ENCODE measurements at places on chromosomes 16 and 17.

DNA sequence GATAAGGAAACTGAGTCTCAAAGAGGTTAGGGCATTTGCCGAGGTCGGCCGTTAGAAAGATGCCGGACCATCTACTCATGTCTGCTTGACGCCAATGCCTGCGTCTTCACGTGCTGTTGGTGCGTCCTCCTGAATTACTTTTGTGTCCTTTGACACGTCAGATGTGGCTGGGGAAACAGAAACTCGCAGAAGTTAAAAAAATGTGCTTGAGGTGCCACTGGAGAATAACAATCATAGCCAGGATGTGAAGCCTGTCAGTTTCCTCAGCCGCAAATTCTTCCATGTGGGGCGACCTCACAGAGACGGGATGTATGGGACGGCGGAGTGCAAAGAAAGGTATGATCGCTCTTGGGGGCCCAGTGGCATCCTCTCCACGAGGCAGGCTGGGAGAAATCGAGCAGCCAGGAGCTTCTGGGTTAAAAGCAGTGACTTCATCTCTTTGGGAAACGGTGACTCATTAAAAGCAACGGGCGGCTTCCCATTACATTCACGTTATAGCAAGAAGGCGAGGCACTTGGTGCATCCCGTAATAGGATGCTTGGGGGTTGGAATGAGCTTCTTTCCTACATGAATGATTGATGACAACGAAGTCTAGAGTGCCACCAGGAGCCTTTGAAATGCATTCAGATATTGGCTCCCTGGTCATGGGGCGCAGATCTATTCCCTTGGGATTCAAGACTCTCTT lies 67.8 kb downstream of the BMERB1 start:
- no peak for DNase-seq

DNA sequence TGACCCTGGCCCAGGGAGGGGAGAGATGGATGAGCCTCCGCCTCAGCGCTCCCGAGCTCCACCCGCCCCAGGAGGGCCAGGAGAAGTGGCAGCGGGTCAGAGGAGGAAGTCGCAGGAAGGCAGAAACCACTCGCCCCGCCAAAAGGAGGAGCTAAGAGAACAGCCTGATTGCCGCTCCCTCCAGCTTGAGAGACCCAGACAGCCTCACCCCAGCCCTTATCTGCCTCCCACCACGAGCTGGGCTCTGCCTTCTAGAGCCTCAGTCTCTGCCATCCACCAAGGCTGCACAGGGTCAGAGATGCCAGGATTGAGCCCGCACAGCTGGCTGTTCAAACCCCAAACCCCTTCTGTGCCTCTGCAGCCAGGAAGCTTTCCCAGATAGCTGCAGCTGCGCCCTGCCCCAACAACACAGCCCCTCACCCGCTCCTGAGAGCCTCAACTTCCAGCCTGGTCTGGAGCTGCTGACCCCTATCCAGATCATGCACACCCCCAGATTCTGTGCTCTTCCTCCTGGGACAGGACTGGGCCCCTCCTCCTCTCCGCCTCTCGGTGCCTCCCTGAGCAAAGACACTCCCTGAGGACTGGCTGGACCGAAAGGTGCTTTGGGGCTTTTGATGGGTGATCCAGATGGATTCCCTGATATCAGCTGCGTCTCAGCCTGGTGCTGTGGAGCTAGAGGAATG lies 1.0 kb upstream of the ATP2A3 start:
- no peak for DNase-seq

GRCh38 chr16:9645911-9646310 lies 536.3 kb downstream of the GRIN2A start:
- no peak for DNase-seq

DNA sequence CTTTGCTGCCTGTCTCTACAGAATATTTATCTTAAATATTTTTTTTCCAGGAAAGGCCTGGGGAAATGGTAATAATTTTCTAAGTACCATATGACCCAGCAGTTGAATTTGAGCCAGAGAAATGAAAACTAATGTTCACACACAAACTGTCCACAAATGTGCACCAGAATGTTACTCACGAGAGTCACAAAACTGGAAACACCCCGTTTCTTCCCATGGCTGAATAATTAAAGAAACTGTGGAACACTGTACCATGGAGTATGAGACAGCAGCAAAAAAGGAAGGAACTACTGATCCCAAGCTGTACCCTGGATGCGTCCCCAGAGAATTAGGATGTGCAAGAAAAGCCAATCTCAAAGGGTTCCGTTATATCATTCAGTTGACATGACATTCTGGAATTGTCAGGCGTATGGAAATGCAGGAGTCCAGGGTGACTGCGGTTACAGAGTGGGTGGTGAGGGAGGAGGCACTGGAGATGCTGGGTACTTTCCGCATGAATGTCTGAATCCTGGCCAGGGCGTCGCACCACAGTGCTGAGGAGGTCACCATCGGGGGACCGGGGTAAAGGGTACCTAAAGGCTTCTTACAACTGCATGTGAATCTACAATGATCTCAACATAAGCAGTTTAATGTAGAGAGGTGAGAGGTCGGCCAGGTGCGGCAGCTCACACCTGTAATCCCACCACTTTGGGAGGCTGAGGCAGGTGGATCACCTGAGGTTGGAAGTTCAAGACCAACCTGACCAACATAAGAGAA lies 34.5 kb downstream of the USP22 start:
- no peak for DNase-seq

DNA sequence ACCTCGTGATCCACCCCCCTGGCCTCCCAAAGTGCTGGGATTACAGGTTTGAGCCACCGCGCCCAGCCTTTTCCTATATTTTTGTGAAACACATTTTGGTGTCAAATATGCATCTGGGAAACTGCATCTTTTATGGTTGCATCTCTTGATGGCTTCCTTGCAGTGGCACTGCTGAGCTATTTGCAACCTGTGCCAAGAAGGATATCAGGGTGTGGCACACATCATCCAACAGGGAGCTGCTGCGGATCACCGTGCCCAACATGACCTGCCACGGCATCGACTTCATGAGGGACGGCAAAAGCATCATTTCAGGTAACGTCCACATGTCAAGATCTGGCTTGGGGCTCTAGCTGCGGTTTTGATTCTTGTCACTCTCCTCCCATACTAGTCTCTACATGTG lies 16.8 kb upstream of the USP43 start:
- DNase-seq: no peak

DNA sequence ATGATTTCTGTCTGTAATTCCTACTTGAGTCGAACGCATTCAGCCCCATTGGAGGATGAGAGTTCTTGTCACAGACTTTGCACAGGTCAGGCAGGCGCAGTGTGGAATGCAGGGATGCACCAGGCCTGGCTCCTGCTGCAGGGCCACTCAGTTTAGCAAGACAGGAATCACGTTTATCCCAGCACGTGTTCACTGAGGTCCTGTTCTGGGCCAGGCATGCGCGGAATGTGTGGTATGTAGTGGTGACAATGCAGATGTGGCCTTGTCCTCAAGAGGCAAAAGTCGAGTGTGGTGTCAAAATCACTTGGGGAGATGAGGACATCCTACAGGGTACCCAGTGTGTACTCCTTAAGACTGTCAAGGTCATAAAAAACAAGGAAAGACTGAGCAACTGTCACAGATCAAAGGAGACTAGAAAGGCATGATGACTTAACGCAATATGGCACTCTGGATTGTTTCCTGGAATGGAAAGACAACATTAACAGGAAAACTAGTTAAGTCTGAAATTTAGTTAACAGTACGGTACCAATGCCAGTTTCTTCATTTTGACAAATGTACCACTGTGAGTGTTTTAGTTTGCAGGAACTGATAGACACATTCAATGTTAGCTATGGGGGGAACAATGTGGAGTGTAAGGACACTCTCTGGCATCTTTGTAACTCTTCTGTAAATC lies 121.5 kb upstream of the ADAMTS18 start:
- no peak for DNase-seq

All from AG09319 (cell line).